ENCODE measurements at places on chromosomes 12 and 14. TPM values are rescaled to one million over a fixed set of nuclear protein-coding genes. Genes with fewer than 3 reads are reported as not detected.
A peak's percentile ranks its signal among the peaks of the same experiment; 100 is the strongest.

GRCh38 chr14:67620217-67620785 lies 581 bp downstream of the ARG2 start:
- peak; percentile 68 for DNase-seq

The ASCL1 gene
- not detected for total RNA-seq

GRCh38 chr14:105617201-105617777 lies 90.9 kb downstream of the TMEM121 start:
- no peak for DNase-seq

The SYCP3 gene
- total RNA-seq: 1.7 TPM

The ZFP36L1 gene
- 308 TPM for total RNA-seq

DNA sequence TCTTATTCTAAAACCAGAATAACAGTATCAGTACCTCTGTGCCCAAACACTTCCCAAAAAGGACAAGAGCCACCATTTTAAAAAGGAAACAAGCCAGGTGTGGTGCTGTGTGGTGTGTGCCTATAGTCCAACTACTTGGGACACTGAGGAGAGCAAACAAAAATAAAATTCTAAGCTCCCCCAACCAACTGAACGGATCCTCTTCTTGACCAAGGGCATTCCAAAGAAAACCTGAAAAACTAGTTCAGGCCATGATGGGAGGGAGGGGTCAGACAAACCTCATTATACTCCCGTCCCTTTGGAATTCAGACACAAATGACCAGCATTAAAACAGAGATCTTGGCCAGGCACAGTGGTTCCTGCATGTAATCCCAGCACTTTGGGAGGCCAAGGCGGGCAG lies 20.5 kb downstream of the SLC11A2 start:
- DNase-seq: no peak

The SLC25A47 gene
- not detected for total RNA-seq
